Karpas-422 (cell line): ENCODE measurements at places on chromosomes 6 and 20. TPM values are rescaled to one million over a fixed set of nuclear protein-coding genes. Genes with fewer than 3 reads are reported as not detected.

Gene IPCEF1
- not detected in 2 replicates for total RNA-seq

Gene CCN6
- 0.25 TPM in 1 of 2 replicates, not detected in the other for total RNA-seq

Gene METTL24
- not detected in 2 replicates for total RNA-seq

Gene BEND6
- not detected in 2 replicates for total RNA-seq

Gene MYL9
- not detected in 2 replicates for total RNA-seq
